ENCODE measurements at places on chromosomes 5 and 9.
A peak's percentile ranks its signal among the peaks of the same experiment; 100 is the strongest.

- no peak for DNase-seq
Measured at GRCh38 chr9:530681-531080, 310.8 kb upstream of the DMRT1 start.

GRCh38 chr9:127176631-127177030, 54.2 kb upstream of the ANGPTL2 start:
- no peak for DNase-seq

DNA sequence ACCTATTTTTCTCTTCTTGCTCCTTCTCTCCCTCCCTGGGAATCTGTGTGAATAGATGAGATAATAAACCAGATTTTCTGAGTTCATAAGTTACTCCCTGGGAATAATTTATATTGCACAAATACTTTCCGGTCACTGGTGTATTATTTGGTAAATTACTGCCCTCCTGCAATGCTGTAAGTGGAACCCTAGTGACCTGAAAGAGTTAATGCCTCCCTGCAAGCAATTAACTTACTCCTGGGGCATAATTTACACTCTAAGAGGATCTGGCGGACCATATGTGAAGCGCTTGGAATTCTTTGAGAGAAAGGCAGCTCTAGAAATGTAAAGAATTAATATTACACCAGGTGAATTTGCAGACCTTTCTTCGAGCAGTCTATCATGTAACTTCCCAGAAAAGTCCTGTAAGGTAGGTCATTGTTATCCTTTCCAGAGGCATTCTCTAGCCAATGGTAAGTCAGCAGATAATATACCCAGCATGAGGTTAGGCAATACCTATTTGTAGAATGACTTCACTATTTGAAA, 7.0 kb upstream of the GDNF start:
- no peak for DNase-seq

- DNase-seq: no peak
Measured at GRCh38 chr5:139468421-139468931, 2.3 kb upstream of the SMIM33 start.

- no peak for DNase-seq
Measured at GRCh38 chr9:79390077-79390698, 181.6 kb upstream of the TLE4 start.

GRCh38 chr9:120486835-120487234, 93.1 kb downstream of the CDK5RAP2 start:
- DNase-seq: no peak

DNA sequence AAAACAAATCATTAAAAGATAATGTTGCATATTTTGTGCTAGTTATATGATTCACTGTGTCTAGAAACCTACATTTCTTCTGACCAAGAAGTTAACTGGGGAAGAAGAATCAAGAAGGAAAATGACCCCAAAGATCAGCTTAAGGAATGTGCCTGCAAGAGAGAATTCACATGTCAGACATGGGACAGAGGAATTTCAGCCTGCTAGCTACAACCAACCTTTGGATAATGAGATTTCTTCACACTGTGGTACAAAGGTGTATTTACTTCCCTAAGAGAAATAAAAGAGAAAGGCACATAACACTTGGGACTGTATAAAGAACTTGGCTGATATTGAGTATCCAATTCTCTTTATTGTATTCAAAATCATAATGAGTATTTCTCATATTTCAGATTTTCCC, 39.6 kb upstream of the ELL2 start:
- no peak for DNase-seq

GRCh38 chr5:758698-759053, 25.9 kb downstream of the ZDHHC11B start:
- DNase-seq: peak; percentile 4

- no peak for DNase-seq
Measured at GRCh38 chr9:123640792-123641222, 284.8 kb downstream of the CRB2 start.

GRCh38 chr5:124053340-124053739, 541.4 kb downstream of the CSNK1G3 start:
- DNase-seq: no peak

DNA sequence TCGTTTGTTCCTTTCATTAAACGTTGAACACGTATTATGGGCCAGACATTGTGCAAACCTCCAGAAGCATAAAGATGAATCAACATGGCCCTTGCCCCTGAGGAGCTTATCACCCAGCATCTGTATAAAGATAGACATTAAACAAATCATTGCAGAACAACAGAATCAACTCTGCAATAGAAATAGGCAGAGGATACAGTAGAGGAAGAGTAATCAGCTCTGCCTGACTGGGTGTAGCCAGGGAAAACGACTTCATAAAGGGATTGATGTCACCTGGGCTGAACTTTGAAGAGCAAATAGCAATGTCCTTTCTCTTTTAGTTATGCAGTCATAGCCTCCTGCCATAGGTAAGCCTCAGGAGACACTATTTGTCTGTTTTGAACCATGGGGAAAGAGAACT, 13.4 kb downstream of the RGS7BP start:
- DNase-seq: no peak

DNA sequence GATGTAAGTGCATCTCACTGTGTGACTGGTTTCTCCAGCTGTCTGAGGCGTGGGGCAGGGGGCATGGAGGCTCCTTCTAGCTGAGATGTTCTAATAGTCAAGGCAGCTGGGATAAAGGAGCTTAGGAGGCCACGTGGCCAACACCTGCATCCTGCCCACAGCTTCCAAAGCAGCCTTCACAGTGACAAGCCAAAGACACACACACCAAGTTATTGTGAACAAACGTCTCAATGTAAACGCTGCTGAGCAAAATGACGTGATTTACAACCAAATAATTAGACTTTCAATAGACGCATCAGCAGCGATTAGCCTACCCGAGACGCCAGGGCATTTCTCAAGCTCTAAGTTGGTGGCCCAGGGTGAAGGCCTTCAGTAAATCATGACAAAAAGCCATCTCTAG, 23.2 kb upstream of the SLC25A51 start:
- DNase-seq: no peak

GRCh38 chr9:38226491-38226951, 157.5 kb upstream of the SHB start:
- DNase-seq: no peak

DNA sequence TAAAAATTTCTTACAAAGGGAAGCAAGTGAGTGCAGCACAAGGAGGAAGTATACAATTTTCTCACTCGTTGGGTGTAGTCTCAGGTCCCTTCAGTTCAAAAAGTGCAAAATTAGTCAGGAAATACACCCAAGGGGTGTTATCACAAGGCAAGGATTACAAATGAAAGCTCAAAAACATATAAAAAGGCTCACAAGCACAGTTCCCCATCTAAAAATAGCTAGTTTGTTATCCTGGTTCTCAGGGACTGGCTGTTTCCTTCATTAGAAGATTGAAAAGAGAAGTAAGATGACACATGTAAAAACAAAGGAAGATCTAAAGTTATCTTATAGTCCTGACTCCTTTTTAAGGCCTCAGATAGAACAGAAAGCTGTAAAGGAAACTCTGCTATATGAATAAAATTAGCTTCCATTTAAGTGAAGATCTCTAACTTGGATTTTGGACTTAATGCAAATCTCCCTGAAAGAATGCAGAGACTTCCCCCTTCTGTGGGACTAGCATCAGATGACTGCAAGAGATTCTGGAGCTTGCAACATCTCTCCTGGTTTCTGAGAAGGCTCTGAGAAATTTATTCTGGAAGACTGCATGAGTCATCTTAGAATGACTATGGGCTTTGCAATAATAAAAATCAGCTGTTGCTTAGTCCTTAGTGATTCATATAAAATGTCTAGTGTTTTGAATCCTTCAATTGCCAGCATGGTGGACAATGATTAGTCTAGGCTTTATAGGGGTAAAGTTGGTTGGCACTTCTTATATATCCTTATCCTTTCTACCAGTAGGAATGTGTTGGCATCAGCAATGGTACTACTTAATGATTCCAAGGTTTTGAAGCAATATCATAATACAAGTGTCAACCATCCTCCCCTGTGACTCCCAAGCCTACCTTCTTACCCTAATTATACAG, 25.4 kb downstream of the DAB2 start:
- DNase-seq: no peak

DNA sequence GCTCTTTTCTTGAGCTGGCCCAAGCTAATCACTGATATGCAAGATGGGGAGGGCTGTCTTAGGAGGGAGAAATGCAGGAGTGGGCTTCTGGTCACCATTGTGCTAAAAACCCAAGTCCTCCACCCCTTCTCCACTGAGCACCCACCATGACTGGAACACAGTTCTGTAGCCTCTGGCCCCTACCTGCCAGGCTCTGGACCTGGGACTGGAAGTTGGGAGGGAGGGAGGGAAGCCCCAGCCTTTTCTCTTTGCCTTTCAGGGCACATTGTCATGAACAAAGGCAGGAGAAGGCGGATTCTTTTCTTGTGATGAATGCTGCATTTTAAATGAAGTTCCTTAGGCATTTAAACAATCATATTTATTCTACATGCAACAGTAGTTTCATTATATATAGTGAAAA, 559.1 kb upstream of the TRPC7 start:
- DNase-seq: no peak

GRCh38 chr9:120187758-120188157, 392.2 kb downstream of the CDK5RAP2 start:
- DNase-seq: no peak

DNA sequence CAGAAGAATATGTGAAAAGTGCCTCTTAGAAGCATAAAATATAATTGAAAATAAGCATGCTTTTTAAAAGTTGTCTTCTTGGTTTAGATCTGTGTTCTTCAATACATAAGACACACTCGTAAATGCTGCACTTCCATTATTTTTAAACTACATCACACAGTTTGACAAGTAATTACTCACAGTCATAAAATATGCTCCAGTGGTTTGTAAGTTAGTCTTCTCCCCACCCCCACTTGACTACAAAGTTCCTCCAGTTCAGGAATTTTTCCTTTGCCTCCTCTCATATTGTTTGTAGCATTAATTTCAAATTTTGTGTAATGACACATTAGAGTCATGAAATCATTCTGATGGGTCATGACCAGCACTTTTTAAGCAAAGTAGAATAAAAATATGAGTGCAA, 60.3 kb upstream of the PTGER4 start:
- no peak for DNase-seq

DNA sequence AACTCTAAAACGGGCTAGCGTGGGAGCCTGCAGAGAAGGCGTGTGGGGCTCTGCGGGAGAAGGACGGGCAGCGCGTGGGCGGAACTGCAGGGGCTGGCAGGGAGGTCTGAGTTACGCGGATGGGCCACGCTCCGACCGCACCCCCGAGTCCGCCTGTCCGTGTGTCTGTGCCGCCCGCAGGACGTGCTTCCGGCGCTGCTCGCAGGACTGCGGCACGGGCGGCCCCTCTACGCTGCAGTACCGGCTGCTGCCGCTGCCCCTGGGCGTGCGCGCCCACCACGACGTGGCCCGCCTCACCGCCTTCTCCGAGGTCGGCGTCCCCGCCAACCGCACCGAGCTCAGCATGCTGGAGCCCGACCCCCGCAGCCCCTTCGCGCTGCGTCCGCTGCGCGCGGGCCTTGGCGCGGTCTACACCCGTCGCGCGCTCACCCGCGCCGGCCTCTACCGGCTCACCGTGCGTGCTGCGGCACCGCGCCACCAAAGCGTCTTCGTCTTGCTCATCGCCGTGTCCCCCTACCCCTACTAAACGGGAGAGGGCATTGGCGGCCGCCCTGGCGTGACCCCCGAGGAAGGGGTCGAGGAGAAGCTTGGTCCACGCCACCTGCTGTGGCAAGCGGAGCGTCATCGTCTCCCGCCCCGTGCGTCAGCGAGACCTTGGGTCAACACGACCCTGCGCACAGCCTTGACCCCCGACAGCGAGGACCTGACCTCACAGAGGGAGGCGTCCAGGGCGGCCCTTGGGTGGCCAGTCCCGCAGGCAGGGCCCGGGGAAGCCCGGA, 11.4 kb upstream of the ASS1 start:
- no peak for DNase-seq

DNA sequence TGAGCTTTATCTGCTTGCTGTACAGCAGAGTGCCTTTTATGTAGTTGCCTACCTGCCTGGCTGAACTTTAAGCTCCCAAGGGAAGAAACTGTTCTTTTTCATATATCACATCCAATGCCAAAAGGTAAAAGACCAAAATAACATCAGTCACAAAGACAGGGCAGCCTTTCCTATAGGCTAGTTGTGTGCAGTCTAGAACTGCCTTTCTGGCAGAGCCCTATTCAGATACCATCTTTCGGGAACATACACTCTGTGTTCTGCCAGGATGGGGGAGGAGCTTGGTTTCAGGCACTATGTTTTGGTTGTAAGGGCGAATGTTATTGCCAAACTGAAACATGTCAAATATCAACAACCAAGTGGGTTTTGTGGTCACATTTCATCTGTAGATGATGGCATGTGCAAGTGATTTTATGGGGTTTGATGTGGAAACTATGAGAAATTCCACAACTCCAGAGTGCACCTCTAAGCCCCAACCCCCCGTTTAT, 314.5 kb downstream of the ADGRV1 start:
- no peak for DNase-seq

GRCh38 chr5:171400169-171400568, 12.5 kb downstream of the NPM1 start:
- no peak for DNase-seq

DNA sequence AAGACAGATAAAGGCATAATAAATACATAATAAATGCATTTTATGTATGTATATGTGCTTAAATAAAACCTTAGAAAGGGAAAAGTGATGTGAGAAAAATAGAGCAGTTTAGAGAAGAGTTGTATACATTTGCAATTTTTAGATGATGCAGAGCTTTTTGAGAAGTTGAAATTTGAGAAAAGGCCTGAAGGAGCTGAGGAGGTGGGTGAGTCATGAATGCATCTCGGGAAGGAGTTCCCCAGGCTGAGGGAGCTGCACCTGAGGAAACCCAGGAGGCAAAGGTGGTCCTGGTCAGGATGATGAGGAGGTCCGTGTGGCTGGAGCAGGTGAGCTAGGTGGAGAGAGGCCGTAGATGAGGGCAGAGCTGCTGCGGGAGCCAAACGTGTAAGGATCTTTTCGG, 17.4 kb upstream of the CD180 start:
- no peak for DNase-seq

DNA sequence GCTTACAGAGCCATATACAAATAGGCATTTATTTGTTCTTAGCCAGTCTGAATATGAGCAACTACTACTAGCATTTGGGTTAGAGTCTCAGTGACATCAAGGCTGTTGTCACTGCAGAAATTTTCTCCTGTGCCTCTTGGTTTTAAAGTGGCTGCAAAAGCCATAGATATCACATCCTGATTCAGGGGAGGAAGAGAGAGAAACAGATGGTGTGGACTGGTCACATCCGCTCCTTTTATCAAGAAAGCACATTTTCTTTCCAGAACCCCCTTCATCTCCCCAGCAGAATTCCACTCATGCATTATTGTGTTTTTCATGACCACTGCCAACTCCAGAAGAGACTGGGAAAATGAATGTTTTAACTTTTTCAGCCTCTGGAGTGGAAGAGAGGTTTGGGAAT, 69.8 kb downstream of the PTTG1 start:
- no peak for DNase-seq

DNA sequence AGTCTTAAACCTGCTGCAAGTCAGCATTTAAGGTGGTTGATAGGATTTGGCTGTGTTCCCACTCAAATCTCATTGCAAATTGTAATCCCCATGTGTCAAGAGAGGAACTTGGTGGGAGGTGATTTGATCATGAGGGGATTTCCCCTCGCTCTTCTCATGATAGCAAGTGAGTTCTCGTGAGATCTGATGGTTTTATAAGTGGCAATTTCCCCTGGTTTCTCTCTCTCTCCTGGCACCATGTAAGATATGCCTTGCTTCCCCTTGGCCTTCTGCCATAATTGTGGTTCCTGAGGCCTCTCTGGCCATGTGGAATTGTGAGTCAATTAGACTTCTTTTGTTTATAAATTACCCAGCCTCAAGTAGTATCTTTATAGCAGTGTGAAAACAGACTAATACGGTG, 84.3 kb upstream of the SMC2 start:
- no peak for DNase-seq
